ENCODE measurements at places on chromosomes 12 and 14.

- DNase-seq: no peak
Observed at GRCh38 chr14:82854901-82855300, 1321.2 kb upstream of the SEL1L start.

- DNase-seq: no peak
Observed at GRCh38 chr14:65478596-65478995, 66.1 kb downstream of the FUT8 start.

DNA sequence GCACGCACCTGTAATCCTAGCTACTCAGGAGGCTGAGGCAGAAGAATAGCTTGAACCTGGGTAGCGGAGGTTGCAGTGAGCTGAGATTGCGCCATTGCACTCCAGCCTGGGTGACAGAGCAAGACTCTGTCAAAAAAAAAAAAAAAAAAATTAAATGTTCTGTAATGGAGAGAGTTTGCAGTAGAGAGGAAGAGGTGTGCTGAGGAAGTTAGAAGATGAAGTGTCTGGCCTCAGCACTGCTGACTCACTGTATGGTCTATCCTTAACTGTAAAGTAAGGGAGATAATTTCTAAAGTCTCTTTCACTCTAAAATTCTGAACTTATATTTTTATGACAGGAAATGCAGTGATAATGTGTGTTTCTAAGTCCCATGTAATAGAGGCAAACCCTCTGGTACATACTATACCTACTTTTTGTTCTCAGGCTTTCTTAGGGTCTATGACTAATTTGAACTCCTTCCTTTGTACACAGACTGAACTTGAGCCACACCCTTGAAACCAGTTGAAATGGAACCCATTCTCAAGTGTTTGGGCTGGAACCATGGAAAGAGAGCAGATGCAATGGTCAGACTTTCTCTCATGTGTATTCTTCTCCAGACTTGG lies 278.1 kb upstream of the FAR2 start:
- DNase-seq: no peak

DNA sequence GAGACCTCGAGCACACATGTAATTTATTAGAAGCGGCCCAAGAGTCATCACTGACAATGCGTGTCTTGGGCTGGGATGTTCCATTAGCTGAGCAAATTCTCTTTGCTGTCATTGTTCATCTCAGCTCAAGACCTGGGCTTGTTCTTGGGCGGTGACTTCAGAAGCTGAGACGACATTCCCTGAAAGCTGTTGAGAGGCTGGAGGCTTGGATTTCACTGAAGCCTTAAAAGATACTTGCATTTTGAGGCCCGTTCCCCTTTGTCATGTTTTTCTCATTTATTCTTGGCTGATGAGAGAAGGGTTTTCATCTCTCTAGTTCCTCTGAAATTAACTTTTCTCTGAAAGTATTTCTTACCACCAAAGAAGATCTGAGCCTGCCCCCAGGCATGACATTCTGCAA lies 16.6 kb upstream of the SUSD6 start:
- no peak for DNase-seq

- no peak for DNase-seq
Observed at GRCh38 chr12:70005864-70006618, 181.0 kb downstream of the MYRFL start.

- DNase-seq: no peak
Observed at GRCh38 chr14:54955143-54955542, 52.5 kb upstream of the GCH1 start.

GRCh38 chr12:15534874-15535273 lies 212.6 kb downstream of the PTPRO start:
- no peak for DNase-seq

GRCh38 chr12:104534162-104534856 lies 77.6 kb downstream of the CHST11 start:
- DNase-seq: no peak

DNA sequence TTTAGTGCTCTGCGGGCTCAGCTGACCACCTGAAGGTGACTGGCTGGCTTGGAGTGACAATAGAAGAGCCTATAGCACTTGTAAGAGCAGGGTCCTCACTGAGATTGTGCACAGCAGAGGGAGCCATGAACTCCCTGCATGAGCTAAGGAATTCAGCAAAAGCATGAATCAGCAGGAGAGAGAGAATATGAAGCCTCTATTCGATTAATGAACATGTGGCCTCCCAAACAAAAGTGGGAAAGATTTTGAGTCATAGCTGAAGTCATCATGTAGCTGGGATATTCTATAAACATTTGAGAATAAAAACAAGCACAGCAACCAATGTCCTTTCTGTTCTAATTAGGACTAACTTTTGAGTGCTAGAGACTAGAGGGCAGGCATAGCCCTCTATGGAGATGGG lies 626.6 kb downstream of the DIO2 start:
- DNase-seq: no peak

DNA sequence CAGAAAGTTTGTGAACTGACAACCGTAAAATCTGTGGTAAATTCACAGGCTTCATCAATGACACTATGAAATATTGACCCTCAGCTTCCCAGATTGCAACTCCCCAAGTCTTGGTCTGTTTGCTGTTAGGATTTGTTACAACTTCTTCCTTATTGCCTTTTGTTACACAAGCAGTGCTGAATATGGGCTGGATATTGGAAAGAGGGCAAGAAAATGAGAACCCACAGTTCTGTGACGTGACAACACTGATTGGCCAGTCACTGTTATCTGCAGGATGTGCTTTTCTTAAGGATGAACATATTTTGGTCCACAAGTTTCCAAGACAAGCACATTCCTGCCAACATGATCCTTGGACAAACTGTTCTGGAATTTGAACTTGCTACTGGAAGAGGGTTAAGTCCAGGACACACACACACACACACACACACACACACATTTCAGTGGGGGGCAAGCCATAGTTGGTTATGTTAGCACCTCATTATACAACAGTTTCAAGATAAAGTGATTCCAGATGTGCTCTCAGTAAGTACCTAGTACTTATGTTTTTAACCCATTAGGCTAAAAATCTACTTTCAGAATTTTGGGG lies 16.6 kb upstream of the SLC38A2 start:
- no peak for DNase-seq

DNA sequence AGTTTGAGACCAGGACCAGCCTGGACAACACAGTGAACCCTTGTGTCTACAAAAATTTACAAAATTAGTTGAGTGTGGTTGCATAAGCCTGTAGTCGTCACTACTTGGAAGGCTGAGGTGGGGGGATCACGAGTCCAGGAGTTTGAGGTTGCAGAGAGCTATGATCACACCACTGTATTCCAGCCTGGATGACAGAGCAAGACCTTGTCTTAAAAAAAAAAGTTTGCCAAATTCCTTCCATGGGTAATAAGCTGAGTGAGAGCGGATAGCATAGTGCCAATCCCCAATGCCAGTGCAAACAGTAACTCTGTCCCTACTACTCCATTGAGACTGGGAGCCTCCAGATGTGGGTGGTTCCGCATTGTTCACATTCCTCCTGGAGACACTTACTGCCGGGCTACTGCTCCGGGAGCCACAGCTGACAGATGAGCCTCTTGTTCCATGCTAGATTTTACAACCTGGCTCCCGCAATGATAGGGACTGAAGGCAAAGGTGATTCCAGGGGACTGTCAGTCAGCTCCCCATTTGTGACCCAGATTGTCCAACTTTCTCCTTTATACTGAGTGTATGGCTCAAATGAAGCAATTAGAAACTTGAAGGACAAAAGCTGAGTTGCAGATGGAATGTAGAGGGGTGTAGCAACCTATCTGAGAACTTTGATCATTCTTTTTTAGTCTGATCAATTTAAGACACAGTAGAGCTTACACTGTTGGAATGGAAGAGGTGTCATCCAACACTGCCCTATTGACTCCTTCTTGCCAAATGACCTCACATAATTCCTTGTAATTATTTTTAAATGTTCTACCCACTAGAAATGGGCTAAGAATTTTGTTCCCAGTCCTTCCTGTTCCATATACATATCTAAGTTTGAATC lies 13.4 kb upstream of the FRMD6 start:
- no peak for DNase-seq

- DNase-seq: no peak
Observed at GRCh38 chr12:28905220-28905955, 243.7 kb upstream of the FAR2 start.

DNA sequence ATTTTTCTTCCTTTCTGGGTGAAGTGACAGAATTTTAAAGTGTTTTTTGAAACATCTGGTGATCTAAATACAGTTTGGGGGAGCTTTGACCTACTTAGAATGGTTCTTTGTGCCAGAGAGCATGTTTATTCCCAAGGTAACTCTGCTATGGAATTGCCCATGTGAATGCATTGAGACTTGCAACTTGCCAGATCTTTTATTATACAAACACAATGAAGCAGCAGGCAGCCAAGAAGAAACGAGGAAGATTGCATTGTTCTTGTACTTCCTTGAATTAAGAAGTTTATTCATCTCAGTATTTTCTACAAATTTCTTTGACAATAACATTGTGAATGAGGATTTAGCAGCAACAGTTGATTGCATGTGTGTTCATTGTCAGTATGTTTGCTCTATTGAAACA lies 55.5 kb downstream of the FGD4 start:
- no peak for DNase-seq

DNA sequence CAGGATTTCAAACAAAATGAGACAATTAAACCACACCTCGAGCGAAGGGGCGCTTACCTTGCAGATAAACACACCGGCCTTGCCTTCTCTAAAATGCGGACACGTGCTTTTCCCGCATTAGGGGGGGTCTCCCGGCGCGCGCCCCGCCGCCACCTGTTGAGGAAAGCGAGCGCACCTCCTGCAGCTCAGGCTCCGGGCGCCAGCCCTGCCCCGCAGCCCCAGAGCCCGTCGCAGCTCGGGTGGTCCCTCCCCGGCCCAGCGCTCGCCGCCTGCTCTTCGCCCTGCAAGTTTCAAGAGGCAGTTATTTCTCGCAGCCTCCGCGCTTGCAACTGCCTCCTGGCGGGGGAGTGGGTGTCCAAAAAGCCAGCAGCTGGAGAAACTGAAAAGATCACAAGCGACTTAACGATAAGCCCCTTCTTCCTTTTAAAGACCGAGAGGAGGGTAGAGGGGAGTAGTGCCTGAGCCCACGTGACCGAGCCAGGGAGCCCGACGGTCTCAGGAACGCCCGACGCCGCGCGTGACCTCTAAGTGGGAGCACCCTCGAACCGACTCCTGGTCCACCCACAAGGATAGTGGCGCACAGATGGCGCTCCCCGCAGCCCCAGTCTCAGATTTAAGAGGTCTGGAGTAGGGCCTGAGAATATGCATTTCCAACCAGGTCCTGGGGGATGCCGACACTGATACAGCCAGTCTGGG lies at the start of gene ESR2:
ESR2 (minus strand) TSS at position 396 of the 696 bp plus-strand sequence. CDS start 11,386 bp downstream, outside the sequence.
- peak; percentile 3 for DNase-seq

- DNase-seq: no peak
Observed at GRCh38 chr14:102971314-102971713, 48.9 kb downstream of the AMN start.

GRCh38 chr14:66115740-66116502 lies 370.2 kb upstream of the CCDC196 start:
- no peak for DNase-seq

GRCh38 chr12:62933602-62934238 lies 1.2 kb downstream of the PPM1H start:
- DNase-seq: no peak

DNA sequence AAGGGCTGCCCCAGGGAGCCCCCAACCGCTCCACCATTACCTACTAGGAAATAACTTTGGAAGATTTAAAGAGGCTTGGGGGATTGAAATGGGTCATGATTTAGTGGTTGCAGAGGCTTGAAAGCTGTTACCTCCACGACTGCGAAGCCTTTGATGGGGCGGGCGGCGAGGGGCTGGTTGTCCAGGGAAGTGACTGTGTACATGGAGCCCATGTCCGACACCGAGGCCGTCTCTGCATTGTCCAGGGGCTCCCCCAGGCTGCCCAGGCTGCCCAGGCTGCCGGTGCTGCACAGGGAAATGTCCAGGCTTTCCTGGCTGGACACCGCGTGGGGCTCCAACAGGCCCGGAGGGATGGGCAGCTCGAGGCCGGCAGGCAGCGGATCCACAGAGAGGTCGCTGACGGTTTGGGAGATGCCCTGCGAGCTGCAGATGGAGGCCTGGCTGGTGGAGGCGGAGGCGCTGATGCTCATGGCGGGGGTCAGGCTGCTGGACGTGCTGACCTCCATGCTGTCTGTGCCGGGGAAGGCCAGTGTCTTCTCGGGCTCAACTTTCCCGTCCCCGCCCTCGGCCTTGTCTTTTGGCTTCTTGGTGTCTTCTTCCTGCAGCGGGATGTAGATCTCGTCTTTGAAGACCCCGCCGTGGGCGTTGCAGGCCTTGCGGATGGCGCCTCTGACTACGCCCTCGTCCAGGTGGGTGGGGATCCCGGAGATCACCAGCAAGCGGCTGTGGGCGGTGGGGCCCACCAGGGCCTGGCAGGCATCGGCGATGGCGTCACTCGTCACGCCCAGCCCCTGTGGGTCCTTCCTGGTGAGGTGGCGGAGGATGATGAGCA lies 58.9 kb downstream of the TRAFD1 start:
- DNase-seq: no peak

DNA sequence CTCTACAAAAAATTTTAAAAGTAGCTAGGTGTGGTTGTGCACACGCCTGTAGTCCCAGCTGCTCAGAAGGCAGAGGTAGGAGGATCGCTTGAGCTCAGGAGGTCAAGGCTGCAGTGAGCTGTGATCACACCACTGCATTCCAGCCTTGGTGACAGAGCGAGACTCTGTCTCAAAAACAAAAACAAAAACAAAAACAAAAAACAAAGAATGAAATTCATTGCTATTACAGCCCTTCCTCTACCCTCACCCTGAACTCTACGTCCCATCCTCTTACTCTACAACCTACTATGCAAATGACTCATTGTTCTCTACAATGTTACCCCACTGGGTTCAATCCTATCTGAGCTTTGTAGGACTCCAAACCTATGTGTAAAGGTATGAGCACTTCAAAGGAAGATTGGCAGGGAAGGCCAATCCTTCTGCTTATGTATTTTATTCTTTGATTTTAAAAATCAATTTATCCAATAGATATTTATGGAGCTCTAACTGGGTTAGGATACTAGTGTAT lies 39.3 kb downstream of the NINJ2 start:
- no peak for DNase-seq

DNA sequence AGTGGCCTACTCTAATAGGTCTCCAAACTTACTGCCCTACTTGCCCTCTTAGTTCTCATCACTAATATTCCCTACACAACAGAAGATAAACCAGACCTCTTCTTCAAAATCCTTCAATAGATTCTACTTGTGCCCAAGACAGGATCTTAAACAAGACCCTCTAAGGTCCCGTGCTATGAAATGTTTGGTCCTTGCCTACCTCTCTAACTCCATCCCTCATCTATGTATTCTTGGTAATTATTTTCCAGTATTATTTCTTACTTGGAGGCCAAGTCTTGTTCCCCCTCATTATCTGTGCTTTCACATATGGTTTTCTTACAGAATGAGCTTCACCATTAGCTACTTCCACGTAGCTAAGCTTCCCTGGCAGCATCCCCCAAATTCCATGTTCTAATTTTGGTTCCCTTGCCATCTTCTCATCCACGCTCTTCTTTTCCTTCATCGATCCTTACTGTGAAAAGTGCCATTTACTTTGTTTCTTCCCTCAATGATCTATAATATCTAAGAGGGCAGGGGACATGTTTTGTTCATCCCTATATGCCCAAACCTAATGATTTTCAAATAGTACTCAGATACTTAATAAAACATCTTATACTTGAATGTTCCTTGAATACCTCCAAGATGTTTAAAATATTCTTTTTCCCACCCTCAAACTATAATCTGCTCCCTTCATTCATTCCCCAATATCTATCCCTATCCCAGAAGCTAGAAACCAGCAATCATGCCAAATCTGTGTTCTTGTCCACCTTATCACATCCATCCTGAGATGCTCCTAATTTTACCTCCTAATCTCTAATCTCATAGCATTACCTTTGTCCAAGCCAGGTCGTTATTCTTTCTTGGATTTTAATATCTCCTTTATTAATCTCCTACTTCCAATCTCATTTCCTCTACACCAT lies 10.1 kb downstream of the HNRNPC start:
- DNase-seq: no peak

GRCh38 chr14:61505815-61506809 lies 184.7 kb downstream of the PRKCH start:
- no peak for DNase-seq
